Activated T-cell treated with anti-CD3 and anti-CD28 coated beads, Interleukin-2, amount 50 U/mL, for 72 hours (primary cell): ENCODE measurements at places on chromosomes 1 and 21. TPM values are rescaled to one million over a fixed set of nuclear protein-coding genes. Genes with fewer than 3 reads are reported as not detected.
A peak's percentile ranks its signal among the peaks of the same experiment; 100 is the strongest.

UTS2 gene
- total RNA-seq, result not detected

BTBD8 gene
- 3.3 TPM for total RNA-seq

DNA sequence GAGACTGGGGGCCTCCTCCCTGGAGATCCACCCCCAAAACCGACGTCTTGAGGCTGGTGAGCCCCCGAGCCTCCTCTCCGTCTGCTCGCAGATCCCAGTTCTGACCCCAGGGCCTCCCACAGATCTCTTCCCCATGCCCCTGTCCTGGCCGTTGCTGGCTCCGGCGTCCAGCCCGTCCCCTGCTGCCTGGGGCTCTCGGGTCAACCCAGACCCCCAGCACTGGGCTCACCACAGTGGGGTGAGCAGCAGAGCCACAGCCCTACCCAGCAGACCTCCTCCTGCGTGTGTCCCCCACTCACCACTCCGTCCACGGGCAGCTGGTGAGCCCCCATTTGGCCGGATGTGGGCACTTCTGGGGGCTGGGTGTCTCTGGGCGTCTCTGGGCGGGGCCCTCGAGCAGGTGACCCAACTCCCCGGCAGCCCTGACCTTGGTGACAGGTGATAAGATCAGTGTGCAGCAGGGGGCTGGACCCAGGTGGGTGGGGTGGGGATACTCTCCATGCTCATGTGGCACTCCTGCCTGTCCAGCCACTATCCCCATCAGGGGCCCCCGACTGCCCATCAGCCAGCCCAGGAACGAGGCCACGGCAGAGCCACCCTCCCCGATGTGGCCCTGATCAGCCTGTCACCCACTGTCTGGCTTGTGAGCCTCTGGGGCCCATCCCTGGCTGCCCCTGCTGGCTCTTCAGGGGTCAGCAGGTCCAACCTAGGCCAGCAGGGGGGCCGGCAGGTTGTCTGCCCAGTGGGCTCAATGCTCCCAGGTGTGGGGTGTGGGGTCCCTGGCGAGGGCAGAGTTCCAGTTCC lies 709 bp downstream of the TNFRSF14 start:
- peak; percentile 64 for DNase-seq

GRCh38 chr1:247165674-247166073 lies 6.1 kb downstream of the ZNF124 start:
- DNase-seq, result no peak

DNA sequence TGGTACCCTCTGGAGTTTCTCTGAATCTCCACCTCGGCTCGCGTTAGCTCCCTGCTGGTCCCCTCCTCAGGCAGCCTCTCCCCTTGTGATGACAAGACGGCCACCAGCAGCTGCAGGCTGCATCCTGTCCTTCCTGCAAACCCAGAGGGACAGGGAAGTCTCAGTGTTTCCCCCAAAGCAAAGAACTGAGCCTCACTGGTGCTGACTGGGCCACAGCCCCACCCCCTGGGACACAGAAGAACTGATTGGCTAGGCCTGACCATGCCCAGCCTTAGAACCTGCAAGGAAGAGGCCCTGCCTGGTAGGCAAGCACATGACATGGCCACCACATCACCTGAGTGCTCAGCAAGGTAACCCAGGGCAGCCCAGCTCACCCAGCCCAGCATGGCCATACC lies 34.6 kb downstream of the TMEM51 start:
- no peak for DNase-seq

DNA sequence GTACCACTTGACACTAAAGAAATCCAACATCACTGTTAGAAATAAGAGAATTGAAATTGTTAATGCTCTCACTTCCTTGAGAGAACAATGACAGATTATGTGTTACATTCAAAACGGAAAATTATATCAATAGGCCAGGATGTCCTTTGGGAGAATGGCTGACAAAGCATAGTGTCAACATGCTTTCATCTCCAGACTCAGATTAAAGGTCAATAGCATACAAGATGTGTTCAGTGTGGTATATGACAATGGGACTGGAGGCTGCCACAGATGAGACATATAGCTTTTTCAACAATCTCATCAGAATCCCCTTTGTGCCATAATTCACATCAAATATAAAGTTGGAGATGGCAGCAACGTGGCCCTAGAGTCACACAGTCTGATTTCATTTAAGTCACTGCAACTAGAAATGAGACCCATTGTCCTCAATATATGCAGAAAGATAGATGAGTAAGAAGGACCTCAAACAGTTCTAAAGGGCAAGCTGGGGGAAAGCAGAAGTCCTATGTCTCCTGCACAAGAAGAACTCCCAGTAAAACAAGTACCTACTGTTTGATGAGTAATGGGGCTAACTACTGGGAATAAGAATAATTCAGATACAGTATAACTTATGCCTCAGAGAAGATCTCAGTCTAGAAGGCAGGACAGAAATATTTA lies 327.9 kb downstream of the TTLL7 start:
- no peak for DNase-seq

GRCh38 chr21:20308586-20309315 lies 689.5 kb upstream of the NCAM2 start:
- no peak for DNase-seq

- DNase-seq, result no peak
Measured at GRCh38 chr1:224980181-224980580, 50.7 kb downstream of the DNAH14 start.

GRCh38 chr21:41250519-41250918 lies 66.1 kb upstream of the FAM3B start:
- no peak for DNase-seq

- DNase-seq, result no peak
Measured at GRCh38 chr21:29293495-29293894, 5.2 kb upstream of the BACH1 start.

- DNase-seq, result peak; percentile 3
Measured at GRCh38 chr1:199945591-199945990, 81.9 kb upstream of the NR5A2 start.

DNA sequence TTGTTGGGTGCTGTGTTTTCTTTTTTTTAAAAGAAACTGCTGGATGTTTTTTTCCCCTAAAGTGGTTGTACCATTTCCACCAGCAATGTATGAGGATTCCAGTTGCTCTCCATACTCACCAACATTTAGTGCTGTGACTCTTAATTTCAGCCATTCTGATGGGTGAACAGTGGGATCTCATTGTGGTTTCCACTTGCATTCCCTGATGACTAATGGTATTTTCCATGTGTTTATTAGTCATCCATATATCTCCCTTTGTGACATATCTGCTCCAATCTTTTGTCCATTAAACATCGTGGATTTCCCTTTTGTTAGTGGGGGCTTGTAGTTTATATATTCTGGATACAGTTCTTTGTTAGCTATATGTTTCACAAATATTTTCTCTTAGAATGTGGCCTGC lies 206.0 kb downstream of the CAMTA1 start:
- no peak for DNase-seq

DNA sequence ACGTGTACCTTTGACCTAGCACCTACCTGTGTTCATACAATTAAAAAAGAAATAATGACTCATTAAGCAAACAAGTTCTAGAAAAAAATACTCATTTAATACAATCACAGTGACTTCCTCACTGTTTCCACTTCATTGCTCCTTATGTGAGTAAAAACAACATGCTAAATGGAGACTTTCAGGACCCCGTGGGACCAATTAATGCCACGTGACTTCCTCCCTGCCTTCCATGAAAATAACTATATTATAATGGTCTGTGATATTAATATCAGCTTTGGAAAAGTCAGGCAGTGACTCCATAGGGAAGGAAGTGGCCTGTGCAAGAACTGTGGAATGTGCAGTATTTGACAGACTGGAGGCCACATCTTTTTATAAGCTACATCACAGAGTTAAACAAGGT lies 337.8 kb downstream of the HLX start:
- no peak for DNase-seq

DNA sequence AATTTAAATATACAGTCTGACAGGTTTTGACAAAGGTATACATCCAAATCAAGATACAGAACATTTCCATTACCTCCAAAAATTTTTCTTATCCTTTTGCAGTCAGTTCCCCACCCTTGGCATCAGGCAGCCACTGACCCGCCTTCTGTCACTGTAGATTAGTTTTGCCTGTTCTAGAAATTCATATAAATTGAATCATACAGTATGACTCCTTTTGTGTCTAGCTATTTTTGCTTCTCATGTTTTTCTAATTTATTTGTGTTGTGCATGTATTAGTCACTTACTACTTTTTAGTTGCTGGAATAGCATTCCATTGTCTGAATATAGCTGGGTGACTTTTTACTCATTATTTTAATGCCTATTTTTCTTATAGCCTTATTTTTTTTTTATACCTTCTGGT lies 3.8 kb downstream of the UTP25 start:
- no peak for DNase-seq

DNA sequence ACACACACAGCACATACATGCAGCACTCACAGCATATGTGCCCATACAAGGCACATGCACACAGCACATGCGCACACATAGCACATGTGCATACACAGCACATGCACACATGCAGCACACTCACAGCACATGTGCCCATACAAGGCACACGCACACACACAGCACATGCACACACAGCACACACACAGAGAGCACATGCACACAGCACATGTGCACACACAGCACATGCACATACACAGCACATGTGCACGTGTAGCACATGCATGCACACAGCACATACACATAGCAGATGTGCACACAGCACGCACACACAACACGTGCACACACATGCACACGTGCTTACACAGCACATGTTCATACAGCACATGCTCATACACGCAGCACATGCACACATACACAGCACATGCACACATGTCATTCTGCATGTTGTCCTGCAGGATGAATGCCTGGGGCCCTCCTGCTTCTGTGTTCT lies 48.1 kb downstream of the PCNT start:
- no peak for DNase-seq
